ENCODE measurements at places on chromosomes 12 and 14.

- DNase-seq = no peak
These were observed 60.1 kb downstream of the SUSD6 start for GRCh38 chr14:69671365-69672030.

- no peak for DNase-seq
These were observed 668 bp downstream of the TRIP11 start for GRCh38 chr14:92039063-92039718.

- DNase-seq = no peak
These were observed 123.0 kb downstream of the PHETA1 start for GRCh38 chr12:111245701-111246476.

GRCh38 chr14:91138511-91139359, 24.9 kb downstream of the DGLUCY start:
- no peak for DNase-seq

GRCh38 chr12:107622001-107622400, 63.6 kb upstream of the PWP1 start:
- DNase-seq = no peak

- DNase-seq = no peak
These were observed 11.5 kb downstream of the FLVCR2 start for GRCh38 chr14:75589931-75590330.

GRCh38 chr14:100965296-100965695, 61.8 kb upstream of the RTL1 start:
- no peak for DNase-seq

DNA sequence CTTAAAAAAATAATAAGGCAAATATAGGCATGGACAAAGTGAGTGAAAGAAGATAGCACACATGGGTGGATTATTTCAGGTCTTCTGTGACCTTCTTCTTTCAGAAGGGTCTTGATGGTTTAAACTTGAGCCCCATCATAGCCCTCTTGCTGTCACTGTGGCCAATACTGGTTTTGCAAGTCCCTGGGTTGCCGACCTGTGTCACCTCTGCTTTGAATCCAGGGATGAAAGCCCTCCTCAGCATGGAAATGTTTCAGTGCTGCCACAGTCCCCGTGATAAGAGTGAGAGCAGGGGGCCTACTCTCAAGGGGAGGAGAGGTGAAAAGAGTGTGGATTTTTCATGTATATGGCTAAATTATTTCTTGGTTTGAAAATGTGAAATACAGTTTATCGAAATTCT, 30.2 kb upstream of the ATF1 start:
- no peak for DNase-seq

DNA sequence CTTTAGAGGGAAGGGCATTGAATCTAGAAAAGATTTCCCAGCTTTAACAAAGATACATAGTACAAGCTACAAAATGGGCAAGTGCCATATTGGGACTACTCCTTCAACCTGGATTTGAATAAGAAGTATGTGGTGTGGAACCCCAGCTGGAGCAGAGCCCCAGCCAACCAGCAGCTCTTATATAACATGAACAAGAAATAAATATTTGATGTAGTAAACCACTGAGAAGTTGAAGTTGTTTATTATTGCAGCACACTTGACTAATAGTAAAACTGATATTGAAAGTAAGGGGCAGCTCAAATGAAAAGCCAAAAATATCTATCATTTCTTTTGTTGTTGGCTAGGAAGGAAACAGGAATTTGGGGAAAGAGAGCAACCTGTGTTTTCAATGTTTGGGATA, 701.8 kb downstream of the TMTC2 start:
- DNase-seq = no peak

DNA sequence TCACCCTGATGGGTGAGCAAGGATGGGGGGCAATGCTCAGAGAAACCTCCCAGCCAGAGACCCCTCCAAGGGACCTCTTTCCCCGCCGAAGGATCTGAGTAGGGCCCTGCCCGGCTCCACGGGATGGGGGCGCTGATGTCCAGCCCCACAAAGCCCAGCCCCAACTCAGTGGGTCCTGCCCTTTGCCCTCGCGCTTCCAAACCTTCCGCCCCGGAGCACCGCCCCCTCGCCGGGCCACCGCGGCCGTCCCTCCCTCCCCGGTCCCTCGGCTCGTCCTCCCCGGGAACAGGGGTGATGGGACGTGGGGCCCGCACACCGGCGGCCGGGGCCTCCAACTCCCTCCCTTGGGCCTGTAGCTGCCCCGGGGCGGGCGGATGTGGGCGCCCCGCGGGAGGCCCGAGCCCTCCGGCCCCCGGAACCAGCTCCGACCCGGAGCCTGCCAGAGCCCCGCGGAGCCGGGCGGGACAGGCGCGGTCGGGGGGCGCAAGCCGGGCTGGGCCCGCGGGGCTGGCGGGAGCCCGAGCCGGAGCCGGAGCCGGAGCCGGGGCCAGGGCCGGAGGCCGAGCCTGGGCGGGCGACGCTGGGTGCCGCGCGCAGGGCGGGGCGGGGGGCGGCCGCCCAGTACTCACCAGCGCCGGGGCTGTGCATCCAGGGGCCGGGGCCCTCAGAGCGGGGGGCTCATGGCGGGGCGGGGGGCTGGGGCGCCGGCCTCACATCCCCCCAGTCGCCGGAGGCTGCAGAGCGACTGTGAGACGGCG, 386 bp downstream of the HDAC7 start:
- no peak for DNase-seq

- DNase-seq = no peak
These were observed 2.7 kb upstream of the KLHL33 start for GRCh38 chr14:20438664-20439063.

DNA sequence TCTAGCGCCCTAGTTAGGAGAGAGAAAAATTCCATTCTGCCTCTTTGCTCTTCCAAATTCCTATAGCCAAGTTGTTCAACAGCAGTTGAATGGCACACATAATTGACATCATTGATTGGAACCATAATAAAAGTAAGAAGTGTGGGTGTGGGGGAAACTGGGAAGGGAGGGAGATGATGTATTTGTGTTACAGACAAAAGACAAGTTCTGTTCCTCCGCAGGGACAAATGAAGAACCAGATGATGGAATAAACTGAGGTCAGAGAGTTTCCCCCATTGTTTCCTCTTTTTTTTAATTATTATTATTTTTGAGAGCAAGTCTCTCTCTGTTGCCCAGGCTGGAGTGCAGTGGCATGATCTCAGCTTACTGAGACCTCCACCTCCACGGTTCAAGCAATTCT, 34.9 kb downstream of the GDF11 start:
- no peak for DNase-seq

DNA sequence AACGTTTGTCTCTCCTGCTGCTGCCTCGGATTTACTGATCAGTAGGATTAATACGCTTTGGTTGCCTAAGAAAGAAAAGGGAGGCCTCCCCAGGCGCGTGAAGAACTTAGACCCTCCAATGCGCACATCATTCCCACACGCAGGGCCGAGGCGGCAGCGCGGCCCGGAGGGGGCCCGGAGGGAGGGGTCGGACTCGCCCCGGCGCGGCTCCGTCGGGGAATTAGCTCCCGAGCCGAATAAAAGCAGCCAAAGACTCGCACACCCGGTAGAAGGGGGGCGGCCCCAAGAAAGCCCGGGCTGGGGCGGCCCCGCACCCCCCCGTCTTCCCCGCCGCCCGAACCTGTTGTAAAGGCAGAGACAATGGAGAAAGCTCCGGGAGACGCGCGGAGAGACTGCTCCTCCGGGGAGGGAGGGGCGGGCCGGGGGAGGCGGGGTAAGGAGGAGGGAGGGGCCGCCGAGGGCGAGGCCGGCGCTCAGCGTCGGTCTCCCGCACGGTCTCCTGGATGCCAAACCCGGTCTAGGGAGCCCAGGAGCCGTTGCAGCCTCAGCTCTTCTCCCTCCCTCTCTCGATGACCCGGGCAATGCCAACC, at the start of gene NELL2:
NELL2 (minus strand) TSS at position 362 of the 590 bp plus-strand sequence. CDS start 446 bp downstream, outside the sequence.
- no peak for DNase-seq

GRCh38 chr14:24948261-24948847, 101.6 kb downstream of the STXBP6 start:
- no peak for DNase-seq

All from foreskin melanocyte (primary cell).